Stimulated activated CD8-positive, alpha-beta memory T cell treated with anti-CD3 and anti-CD28 coated beads, Interleukin-4, amount 100 ng/mL, for 1 hour (primary cell): ENCODE measurements at places on chromosomes 4 and X.

- DNase-seq: no peak
Observed at GRCh38 chr4:19694812-19695211, 556.9 kb upstream of the SLIT2 start.

- DNase-seq: no peak
Observed at GRCh38 chr4:156824451-156825060, 147.0 kb downstream of the PDGFC start.

GRCh38 chr4:131447883-131448282 is 1701.2 kb upstream of the PCDH10 start:
- no peak for DNase-seq

GRCh38 chr4:7971881-7972500 is 32.3 kb upstream of the AFAP1 start:
- no peak for DNase-seq

GRCh38 chrX:119997570-119997969 is 54.0 kb upstream of the NKAP start:
- DNase-seq: no peak

GRCh38 chr4:19126903-19127302 is 1105.3 kb upstream of the LCORL start:
- DNase-seq: no peak

GRCh38 chr4:187065396-187065795 is 341.7 kb upstream of the FAT1 start:
- no peak for DNase-seq

- no peak for DNase-seq
Observed at GRCh38 chr4:48243887-48244286, 25.8 kb downstream of the TEC start.

DNA sequence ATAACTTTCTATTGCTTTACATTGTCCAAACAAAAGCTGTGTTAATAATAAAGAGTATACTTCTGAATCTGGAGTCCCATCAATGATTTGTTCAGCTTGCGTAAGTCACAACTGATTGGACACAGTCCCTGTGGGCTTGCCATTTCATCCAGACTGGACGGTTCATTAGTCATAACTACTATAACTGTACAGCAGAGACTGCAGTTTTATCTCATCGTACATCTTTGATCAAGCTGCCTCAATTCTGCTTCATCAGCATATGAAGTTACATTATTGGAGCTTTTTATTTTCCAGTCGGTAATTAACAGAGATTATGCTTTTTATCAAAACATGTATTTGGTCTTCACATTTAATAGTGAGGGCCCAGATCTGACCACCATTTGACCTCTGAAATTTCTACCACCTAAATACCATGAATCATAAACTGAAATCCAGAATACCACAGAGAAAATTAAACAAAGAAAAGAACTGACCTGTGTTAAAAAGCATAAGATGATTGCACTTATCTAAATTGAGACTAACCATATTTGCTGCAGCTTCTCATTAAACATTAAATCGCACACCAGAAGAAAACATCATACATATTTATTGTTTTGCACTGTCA is 12.5 kb upstream of the MAB21L2 start:
- no peak for DNase-seq

DNA sequence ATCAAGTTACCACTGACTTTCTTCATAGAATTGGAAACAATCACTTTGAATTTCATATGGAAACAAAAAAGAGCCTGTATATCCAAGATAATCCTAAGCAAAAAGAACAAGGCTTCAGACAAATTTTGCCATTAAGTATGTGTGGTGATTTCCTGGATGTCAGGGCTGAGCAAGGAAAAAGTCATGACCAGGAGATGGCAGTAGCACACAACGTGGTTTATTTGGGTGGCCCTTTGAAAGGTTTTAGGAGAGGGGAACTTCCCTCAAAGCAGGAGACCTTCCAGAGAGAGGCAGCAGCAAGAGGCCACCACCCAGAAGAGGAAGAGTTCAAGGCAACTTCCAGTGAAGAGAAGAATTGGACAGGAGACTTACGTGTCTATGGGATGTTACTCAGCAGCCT is 18.1 kb upstream of the ZXDB start:
- no peak for DNase-seq

DNA sequence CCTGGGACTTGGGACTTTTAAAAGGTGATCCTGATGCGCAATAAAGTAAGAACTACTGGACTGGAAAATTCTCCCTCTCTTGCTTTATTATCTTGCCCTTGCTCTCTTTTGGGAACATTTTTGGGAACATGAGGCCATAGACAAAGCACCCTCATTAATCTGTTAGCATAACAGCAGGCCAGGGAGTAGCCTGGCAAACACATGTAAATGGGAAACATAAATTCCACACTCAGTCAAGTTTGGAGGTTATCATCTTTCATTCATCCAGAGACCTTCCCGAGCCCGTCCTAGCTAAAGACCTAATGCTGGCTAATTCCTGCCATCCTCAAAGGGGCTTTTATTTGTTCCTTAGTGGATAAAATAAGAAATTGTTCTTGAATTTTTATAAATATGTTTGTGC is 162.8 kb upstream of the ARX start:
- no peak for DNase-seq

- DNase-seq: no peak
Observed at GRCh38 chr4:185282968-185283367, 73.6 kb downstream of the SNX25 start.

DNA sequence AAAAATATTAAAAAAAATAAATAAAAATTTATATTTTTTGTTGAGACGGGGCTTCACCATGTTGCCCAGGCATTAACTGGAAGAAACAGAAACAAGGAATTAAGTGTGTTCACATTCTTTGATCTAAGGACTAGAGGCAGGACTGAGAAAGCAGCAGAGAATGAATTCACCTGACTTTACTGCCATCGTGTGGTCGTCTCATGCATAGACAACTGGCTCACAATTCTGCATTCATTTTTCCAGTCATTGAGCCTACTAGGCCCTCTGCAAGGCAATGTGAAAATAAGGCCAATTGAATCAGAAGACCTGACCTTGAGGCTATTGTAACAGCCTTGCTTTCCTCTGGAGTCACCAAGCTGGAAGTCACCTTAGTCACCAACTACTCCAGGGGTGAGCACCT is 37.4 kb downstream of the LHFPL1 start:
- DNase-seq: no peak

- no peak for DNase-seq
Observed at GRCh38 chr4:47251348-47252135, 212.0 kb downstream of the COMMD8 start.

GRCh38 chr4:88900432-88900831 is 156.6 kb downstream of the FAM13A start:
- no peak for DNase-seq

GRCh38 chr4:88567591-88567990 is 24.7 kb upstream of the HERC3 start:
- DNase-seq: no peak

GRCh38 chr4:181756451-181757095 is 486.6 kb upstream of the TENM3 start:
- no peak for DNase-seq

- no peak for DNase-seq
Observed at GRCh38 chr4:41944089-41944488, 8.9 kb downstream of the TMEM33 start.

DNA sequence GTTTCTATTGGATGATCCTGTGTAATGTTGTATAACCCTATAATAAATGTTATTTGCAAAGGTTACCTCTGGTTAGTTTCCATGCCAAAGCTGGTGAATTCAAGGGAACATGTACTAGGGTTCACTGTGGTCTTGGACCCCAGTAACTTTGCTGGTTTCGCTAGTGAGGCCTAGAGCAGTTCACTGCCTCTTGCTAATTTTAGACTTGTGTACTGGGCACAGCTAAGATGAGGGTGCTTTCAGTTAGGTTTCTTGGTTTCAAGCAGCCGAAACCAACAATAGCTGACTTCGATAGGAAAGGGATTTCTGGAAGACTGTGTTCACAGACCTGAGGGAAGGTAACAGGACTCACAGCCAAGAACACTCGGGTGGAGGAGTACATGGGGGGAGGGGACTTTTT is 215.5 kb upstream of the BCOR start:
- no peak for DNase-seq
